ENCODE measurements at places on chromosomes 11 and 22.

DNA sequence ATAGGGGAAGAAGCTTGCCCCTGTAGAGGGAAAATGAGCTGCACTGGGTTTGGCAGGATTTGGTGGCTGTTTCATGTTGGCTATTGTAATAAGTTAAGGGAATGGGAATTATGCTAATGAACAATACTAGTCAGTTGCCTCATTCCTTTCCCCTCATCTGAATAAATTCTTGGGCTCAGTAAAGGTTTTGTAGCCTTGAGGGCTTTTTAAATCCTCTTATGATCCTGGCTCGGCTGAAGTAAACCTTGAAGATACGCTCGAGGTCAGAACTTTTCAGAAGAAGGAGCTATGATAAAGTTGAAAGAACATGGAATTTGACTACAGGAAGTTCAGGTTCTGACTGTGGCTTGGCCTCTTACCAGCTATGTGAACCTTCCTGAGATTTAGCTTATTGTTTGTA, 448.7 kb downstream of the RAB38 start:
- DNase-seq: no peak

DNA sequence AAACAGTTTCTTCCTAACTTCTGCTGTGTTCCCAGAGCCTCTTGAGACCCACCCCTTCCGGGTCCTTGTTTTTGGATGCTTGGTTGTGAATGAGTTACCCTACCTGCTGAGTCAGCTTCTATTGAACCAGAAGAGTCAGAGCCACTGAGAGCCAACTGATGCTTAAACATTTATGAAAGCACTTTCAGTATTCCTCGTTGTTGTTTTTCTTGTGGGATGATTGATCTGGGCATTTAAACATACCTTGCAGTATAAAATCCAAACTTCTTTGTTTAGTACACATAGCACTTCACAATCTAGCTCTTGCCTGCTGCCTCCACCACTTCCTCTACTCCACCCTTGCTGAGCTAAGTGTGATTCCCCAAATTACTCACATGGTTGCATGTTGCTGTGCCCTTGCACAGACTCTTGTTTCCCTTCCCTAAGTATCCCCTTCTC, 5.5 kb downstream of the PRSS23 start:
- peak; percentile 76 for DNase-seq

GRCh38 chr11:94997437-94997836, 23.9 kb downstream of the KDM4D start:
- DNase-seq: no peak

DNA sequence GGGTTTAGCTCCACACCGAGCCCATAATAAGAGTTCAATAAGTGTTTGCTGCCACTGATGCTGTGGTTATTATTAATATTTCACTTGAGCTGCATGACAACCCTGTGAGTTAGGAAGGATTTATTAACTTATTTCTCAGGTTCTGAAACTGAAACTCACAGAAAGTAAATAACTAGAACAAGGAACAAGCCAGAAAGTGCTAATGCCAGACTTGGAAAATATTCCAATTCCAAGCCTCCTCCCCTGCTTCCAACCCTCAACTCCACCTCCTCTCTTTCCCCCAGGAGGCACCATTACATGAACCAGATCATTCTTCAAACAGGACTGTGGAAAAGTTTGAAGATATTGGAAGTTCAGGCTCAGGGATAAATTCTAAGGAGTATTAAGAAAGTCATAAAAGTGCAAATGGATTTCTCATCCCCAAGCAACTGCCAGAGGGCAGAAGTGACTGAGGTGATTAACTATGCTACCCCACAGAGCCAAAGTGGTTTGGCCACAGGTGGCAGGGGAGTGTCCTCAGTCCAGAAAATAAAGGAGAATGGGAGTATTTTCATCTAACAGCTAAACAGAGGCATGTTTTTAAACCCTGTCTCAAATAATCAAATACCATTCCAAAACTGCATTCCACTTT, 3.2 kb upstream of the FJX1 start:
- DNase-seq: no peak

DNA sequence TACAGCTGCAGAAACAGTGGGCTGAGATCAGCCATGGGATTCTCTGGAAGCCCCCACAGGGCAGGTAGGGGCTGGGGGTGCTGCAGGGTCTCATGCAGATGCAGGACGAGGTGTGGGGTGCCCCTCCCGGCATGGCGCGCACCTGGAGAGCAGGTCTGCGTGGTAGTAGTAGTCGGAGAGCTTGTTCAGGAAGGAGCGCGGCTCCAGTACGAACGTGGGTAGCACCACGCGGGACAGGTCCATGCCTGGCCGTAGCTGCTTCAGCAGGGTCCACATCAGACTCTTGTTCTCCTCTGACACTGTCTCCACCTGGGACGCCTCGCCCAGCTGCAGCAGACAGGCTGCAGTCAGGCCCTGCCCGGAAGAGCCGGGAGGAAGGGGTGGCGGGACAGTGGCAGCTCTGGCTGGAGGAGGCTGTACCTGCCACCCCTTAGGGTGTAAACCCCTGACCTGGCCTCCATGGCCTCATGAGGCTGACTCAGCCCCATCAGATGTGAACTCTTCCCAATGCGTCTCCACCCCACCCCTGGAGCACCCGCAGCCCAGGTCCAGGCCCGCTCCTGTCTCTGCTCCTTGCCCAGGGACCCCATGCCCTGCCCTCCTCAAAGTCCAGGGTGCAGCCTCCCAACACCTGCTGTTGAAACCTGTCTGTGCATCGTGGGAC, 47.0 kb upstream of the CARS1 start:
- DNase-seq: no peak

- DNase-seq: no peak
These were observed 101.1 kb downstream of the HIPK3 start for GRCh38 chr11:33358150-33358831.

DNA sequence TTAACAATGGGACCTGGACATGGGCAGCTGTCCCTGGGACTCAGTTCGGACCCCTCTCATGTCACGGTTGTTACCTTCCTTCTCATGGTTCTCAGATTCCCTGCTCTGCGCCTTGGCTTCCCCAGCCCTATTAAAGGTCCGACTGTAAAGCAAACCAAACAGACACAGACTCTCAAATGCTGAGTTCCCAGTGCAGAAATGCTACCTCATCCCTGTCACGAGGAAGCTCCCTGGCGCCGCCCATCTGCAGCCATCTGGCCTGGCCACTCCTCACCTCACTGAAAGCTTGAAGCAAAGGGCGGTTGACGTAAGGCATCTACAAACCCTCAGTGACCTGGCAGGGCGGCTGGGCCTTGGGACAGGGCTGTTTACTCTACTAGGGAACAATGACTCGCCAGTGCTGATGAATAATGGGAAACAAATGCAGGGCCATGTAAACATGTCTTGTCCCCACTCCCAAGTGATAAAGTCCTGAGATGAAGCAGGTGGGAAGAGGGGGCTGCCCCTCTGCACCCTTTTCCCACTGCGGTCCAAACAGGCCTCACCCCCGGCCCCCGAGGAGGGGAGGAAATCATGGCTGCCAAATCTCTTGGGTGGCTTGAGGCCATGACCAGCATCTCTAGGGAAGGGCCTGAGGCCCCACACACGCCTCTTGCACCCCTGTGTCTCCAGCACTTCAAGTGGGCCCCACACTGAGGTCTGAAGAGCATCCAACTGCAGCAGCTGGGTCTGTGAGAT, 49.3 kb downstream of the SCUBE1 start:
- DNase-seq: peak; percentile 61

- DNase-seq: no peak
These were observed 5.0 kb downstream of the PRDM11 start for GRCh38 chr11:45151362-45151982.
